Activated CD8-positive, alpha-beta memory T cell treated with anti-CD3 and anti-CD28 coated beads for 1 hour (primary cell): ENCODE measurements at places on chromosomes 13 and 19.

DNA sequence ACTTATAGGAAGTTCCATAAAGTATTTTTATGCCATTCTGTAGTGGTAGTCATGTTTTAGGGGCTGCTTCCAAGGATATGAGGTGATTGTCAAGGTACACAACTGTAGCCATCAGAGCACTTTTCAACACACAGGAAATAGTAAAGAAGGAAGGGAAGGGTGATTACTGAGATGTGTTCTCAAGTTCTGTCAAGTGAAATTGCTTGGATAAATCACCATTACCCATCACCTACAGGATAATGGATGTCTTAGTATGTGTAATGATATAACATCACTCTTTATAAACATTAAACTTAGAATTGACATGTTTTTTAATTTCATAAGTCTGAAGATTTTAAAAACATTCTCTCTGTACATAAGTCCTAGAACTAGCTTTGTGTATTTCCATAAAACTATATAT, 487.9 kb downstream of the DCT start:
- DNase-seq = no peak

GRCh38 chr19:31970027-31970461, 375.4 kb upstream of the ZNF507 start:
- no peak for DNase-seq

GRCh38 chr13:46374710-46375109, 12.3 kb downstream of the RUBCNL start:
- no peak for DNase-seq

GRCh38 chr19:5028229-5028886, 59.4 kb downstream of the KDM4B start:
- no peak for DNase-seq

GRCh38 chr19:46529622-46530451, 34.2 kb upstream of the PNMA8B start:
- peak; percentile 66 for DNase-seq

DNA sequence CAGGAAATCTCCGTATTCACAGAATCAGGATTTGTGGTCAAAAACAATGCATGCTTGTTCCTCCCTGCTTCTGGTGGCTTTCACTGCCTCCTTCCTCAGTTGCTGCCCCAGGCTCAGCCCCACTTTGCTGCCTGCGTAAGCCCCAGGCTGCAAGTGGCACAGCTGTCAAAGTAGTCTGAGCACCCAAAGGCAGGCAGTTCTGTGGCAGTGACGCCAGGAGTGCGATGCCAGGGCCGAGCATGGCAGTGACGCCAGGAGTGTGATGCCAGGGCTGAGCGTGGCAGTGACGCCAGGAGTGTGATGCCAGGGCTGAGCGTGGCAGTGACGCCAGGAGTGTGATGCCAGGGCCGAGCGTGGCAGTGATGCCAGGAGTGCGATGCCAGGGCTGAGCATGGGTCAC, 77.3 kb upstream of the GPR183 start:
- no peak for DNase-seq

DNA sequence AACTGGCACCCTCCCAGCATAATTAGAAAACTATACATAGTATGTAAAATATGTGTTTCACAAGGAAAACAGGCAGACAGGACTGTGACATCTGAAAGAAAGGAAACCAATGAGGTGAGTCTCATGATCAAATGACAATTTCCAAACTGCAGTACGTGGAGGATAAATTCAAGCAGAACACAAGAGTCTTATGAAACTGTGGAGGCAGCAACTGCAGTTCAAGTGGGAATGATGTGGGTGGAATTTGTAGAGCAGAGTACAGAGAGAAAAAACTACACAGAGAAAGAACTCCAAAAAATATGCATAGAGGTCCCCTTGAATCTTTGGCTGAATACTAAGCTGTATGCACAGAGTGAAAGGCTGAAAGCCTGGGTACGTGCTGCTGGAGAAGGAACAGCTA, 9.7 kb downstream of the SIGLEC6 start:
- no peak for DNase-seq

GRCh38 chr13:90055121-90055520, 1292.4 kb upstream of the MIR17HG start:
- no peak for DNase-seq

- no peak for DNase-seq
Observed at GRCh38 chr13:49366841-49367240, 77.0 kb downstream of the CAB39L start.

GRCh38 chr13:23871616-23872220, 17.5 kb downstream of the MIPEP start:
- no peak for DNase-seq

- DNase-seq = no peak
Observed at GRCh38 chr19:17327654-17328516, 6.8 kb downstream of the ANO8 start.

- DNase-seq = no peak
Observed at GRCh38 chr13:72221276-72221962, 354.4 kb upstream of the DACH1 start.

DNA sequence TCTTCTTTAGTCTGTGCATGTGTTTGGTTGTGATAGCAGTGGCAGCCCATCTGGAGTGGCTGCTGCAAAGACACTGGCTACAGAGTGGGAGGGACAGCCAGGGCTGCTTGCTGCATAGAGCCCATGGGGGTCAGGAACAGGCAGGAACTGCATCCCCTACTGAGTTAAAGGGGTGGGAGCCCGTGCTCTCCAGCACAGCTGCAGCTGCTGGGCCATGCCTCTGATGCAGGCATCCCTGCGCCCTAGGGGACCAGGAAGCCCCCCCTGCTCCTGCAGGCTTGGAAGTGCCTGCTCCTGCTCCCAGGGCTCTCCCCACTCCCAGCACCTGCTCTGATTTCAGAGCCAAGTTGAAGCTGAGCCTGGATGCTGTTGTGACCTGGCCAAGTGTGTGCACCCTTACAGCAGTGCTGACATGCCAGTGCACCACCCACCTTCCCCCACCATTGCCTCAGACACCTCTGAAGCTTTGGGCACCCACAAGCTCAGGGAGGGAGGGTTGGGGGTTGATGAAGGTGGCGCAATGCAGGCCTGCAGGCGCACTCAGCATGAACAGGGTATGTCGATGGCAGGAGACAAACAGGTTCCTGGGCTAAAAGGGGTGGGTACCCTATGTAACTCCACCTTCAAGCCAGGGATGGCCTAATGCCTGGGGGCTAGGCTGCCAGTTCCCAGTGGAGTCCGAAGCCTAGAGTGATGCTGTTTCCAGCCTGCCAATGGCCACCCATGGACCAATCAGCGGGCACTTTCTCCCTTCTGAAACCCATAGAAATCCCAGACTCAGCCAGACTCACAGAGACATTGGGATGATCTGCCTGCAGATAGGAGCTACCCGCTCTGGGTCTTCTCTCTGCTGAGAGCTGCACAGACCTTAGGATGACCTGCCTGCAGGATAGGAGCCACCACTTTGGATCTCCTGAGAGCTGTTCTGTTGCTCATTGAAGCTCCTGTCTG, 919.9 kb upstream of the MIR17HG start:
- no peak for DNase-seq

GRCh38 chr13:28000567-28000966, 12.1 kb upstream of the URAD start:
- no peak for DNase-seq
